Hippocampal formation (tissue), 2 donors: ENCODE measurements at places on chromosomes 12 and 14.

DNA sequence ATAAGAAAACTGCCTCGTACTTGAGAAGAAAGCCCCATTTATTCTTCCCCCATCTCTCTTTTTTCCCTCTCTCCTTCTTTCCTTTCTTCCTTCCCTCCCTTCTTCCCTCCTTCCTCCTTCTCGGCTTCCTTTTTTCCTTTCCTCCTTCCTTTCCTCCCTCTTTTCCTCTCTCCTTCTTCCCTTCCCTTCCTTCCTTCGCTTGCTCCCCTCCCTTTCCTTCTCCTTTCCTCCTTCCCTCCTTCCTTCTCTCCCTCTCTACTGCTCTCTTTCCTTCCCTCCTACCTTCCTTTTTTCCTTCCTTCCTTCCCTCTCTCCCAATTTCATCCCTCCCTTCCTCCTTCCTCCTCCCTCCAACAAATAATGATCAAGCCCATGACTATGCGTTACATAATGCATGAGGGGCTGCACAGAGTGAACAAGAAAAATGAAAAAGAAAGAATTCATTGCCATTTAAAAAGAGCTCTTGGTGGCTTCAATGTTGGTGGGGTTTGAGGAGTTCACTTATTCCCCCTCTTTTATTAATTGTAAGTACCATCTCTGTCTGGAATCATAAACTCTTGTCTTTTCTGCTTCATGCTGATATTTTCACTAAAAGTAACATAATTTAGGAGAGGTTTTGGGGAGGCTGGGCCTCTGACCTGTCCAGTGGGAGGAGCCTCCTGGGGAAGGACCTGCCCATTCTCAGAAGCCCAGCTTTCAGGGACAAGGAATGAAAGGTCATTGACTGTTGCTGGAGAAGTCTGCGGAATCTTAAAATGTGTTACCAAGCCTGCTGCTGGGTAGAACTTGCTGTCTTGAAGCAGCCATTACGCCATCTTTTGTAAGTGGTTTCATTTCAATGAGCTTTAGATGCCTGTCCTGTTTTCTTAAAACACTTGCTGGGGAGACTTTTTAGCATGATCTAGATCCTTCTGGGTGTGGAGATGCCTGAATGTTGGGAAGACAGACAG, 144.3 kb downstream of the CHST11 start:
- no peak for DNase-seq

GRCh38 chr14:34014936-34015335, 64.1 kb upstream of the EGLN3 start:
- DNase-seq: no peak

DNA sequence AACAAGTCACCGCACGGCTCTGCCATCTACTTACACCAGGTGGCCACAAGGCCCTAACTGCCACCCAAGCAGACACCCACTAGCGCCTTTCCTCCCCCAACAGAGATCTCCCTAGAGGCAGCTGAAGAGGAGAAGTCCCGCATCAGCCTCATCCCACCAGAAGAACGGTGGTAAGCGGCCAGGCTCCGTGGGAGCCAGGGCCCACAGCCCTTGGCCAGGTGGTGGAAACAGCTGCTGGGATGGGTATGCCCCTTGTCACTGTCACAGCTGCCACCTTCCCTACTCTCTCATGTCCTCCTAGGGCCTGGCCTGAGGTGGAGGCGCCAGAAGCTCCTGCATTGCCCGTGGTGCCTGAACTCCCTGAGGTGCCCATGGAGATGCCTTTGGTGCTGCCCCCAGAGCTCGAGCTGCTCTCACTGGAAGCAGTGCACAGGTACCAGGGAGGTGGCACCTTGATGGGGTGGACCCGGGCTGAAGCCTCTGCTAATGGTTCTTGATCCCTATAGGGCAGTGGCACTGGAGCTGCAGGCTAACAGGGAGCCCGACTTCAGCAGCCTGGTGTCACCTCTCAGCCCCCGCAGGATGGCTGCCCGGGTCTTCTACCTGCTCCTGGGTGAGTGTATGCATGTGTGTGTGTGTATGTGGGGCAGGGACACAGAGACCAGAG, 7.5 kb downstream of the REC8 start:
- no peak for DNase-seq

- no peak for DNase-seq
These were observed 97.0 kb downstream of the SCARB1 start for GRCh38 chr12:124766727-124767065.

- no peak for DNase-seq
These were observed 19.5 kb upstream of the PPFIBP1 start for GRCh38 chr12:27504507-27504906.

- no peak for DNase-seq
These were observed 25.5 kb downstream of the EP400 start for GRCh38 chr12:131975228-131975627.

DNA sequence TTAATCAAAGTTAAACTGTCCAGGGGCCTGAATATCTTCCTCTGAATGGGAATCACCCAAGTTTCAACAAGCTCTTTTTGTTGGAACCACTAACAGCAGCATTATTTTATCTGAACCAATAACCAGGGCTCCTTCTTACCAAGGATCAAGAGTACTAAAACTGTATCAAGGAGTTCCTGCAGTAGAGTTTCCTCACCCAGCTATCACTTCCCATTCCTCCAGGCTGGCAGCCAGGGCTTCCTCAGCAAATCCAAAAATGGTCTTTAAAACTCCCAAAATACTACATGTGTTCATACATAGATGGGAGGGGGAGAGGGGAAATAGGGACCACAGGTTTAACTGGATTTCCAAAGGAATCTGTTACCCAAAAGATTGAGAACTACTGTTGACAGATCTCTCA, 10.5 kb downstream of the FMNL3 start:
- no peak for DNase-seq

DNA sequence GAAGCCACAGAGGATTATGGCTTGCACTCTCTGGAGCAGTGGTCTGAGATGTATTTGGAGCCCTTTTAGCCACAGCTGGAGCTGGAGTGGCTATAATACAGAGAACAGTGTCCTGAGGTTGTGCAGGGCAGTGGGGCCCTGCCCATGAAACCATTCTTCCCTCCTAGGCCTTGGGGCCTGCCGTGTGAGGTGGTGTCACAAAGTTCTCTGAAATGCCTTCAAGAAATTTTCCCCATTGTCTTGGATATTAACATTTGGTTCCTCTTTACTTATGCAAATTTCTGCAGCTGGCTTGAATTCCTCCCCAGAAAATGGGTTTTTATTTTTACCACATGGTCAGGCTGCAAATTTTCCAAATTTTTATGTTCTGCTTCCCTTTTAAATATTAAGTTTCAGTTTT, 79.3 kb downstream of the UNC79 start:
- DNase-seq: no peak

DNA sequence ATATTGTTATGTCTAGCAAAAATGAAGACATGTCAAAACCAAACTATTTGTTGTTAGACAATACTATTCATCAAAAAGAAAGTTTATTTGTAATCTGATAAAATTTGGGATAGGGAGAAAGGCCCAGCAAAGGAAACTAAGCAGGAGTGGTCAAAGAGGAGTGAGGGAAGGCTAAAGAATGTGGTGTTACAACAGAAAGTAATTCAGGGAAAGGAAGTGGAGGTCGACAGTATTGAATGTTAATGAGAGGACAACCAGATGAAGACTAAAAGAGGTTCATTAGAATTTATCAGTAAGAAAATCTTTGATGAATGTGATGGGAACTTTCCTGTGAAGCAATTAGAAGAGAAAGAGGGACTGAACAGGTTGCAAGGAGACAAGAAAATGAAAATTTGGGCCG, 33.9 kb downstream of the PLCZ1 start:
- no peak for DNase-seq

GRCh38 chr12:93356214-93356613, 21.5 kb upstream of the NUDT4 start:
- no peak for DNase-seq

DNA sequence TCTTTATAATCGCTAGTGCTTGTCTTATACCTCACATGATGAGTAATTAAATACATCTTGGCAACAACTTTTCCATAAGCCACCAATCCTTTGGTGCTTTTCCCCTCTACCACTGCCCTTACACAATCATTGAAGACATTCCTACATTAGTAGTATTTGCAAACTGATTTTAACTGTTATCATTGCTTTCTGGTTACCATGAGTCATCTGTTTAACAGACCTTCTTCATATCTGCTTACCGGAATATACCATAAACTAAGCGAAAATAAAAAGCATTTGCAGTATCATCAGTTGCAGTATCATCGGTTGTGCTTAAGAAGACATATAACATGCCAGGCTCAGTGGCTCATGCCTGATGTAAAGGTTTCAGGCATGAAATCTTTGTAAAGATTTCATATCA, 54.8 kb upstream of the PLEKHA5 start:
- DNase-seq: no peak

DNA sequence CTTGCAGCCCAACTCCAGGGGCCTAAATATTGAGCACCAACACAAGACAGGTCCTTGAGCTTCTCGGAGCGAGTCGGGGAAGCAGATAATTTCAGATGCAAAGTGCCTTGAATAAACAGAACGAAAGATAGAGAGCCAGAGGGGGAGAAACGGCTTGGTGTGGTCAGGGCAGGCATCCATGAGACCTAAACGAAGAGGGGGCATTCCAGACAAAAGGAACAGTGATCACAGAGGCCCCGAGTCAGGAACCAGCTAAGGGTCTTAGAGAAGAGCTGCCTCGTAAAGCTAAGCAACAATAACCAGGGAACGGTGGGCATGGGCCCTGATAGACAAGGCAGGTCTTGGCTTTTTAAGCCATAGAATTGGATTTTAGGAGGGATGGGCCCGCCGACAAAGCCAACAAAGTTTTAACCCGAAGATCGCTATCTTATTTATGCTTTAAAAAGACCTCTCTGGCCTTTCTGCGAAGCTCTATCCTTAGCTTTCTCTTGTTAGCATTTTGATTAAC, 421 bp upstream of the ACADS start:
- no peak for DNase-seq

DNA sequence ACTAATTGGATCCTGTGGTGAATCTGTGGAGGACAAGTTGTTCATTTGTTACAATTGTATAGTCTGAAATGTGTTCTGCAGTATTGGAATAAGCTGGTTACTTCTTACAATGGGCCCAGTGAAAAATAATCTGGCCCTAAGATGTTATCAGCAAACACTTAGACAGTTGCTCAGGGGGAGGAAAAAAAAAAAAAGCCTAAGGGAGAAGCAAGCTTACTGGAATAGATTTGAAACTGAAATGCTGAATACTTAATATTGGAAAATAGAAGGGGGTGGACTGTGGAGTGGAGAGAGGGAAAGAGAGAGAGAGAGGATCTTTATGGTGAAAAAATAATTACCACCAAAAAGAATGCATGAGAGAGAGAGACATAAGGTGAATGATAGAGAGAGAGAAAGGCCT, 4.0 kb downstream of the FOXG1 start:
- DNase-seq: peak; percentile 30

GRCh38 chr12:121264951-121265515, 31.5 kb downstream of the CAMKK2 start:
- no peak for DNase-seq
